ENCODE measurements at places on chromosomes 7 and 10.
A peak's percentile ranks its signal among the peaks of the same experiment; 100 is the strongest.

DNA sequence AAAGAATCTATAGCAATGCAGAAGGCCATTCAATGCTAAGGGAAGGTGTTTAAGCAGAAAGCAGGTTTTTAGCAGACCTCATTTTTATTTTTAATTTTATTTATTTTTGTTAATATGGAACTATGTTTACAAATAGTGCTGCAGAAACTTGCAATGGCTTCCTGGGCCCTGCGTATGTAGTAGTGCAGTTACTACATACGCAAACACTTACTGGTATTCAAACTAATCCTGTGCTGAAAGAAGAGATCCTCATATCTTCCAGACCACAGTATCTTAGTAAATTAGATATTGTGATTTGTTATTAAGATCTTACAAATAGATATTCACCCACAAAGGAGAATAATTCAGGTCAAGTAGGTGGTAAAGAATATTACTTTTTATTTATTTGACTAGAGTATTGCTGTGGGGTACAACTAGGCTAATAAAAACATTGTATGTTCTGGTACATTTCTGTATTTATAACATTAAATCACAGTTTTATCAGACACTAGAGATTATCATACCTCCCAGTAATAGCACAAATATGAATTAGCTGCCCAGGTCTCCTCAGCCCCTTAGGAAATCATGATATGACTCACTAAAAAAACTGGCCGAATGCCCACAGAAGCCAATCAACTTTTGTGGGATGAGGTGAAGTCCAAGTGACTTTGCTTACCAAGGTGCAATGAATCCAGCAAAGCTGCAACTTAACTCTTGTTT is 57.6 kb downstream of the RNLS start:
- peak; percentile 79 for DNase-seq

GRCh38 chr7:121371367-121371766 is 24.7 kb downstream of the FAM3C start:
- DNase-seq: no peak

DNA sequence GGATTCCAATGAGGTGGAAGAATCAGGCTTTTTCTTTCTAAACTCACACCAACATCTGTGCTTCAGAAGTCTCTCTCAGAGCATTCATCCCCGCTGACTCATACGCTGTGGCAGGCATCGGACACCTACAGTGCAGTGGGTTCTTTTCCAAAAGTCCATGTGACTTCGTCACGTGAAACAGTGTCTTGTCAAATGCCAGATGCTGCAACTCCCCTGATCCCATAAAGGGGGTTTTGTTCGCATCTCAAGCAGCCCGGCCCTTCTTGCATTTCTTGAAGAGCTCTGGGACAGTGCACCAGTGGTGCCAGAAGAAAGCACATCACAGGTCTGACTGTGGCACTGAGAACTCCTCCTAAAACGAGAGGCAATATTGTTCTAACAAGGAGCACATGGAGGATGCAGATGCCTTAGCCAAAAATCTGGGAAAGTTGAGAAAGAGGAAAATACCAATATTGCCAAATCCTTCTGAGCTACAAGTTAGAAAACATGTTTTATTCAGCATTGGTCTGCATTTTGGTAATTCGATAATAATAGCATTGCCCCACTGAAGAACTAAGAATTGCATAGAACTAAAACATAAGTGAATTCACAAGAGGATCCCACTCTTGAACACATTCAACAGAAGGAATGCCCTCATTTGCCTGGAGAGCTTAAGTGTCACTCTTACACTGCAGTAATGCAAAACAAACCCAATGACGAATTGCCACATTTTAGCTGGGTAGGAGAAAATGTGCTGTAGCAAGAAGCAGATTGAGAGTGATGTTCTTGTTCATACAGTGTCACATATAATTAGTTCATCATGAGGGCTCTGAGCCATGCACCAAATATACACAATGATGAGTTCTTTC is 204.4 kb downstream of the CXCL12 start:
- DNase-seq: peak; percentile 99

DNA sequence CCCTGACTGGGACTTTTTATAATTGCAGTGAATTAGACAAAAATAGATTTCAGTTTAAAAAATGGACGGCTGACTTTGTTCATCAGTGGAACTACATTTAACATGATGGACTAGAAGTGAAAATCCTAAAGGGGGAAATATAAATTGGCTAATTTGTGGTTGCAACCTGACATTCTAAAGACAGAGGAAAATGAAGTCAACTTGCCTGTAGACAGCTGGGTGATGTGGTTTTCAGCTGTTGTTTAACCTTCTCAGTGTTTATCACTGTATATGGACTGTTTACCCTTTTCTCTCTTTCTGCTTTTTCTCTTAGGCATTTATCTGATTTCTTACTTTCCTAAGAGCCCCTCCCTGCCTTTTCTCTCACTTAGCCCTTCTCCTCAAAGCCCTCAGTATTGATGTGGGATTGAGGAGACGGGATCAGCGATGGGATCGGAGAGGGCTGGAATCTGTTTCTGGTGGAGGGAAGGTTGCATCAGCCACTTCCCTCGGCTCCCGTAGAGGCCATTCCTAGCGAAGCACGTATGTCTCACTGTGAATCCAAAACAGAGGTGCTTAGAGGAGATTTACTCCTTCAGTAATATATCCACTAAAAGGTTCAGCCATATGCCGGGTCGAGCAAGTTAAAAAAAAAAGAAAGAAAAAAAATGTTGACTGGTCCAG is 109.0 kb upstream of the KLF6 start:
- no peak for DNase-seq

DNA sequence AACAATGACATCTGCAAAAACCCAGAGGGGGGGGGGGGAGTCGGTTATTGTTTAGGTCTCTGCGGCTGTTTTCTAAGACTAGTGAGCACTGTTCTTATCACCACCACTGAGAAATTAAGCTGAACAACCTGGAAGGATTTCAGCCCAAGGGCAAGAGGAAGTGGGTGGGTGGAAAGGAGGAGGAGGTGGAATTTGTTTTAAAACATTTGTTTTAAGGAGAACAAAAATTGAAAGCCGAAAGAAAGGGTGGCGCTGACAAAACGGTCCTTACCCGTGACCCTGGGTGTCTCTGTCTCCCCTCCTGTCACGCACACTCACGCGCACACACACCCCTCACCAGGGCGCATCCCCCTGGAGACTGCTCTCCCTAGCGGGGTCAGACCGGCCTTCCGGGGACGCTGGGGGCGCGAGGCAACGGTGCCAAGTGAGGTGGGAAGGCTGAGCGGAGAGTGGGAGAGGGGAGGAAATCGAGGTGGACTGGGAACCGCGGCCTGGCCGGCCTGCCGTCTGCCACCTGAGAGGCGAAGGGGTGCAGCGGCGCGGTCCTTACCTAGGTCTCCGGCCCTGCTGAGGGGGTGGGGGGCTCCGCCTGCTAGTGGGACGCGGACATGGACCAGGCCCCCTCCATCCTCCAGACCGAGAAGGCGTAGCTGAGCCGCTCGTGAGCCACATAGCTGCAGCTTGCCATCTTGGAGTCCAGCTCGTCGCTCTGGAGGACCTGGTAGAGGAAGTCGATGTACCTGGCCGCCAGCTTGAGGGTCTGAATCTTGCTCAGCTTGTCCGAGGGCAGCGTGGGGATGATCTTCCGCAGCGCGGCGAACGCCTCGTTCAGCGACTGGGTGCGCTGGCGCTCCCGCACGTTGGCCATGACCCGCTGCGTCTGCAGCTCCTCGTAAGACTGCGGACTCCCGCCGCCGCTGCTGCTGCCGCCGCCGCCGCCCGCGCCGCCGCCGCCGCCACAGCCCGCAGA is 1.0 kb downstream of the TWIST1 start:
- DNase-seq: no peak

- DNase-seq: peak; percentile 18
Measured at GRCh38 chr10:105187243-105187642, 546.2 kb downstream of the SORCS3 start.

DNA sequence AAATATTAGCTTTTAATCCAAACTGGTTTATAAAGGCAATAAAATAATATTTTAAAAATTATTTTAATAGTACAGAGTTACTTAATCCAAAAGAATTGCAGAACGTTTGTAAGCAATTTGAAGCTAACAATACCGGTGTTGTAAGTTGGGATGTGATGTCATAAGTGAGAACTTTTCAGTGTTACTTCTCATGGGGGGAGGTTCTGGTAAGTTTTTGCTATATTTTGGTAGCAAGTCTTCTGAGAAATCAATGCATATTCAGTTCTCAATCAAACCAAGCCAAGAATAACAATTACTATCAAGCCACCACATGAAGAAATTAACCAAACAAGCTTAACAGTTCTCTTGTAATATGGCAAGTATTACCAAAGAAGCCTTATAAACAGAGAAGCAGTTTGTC is 147.1 kb upstream of the ASAH2 start:
- DNase-seq: no peak

DNA sequence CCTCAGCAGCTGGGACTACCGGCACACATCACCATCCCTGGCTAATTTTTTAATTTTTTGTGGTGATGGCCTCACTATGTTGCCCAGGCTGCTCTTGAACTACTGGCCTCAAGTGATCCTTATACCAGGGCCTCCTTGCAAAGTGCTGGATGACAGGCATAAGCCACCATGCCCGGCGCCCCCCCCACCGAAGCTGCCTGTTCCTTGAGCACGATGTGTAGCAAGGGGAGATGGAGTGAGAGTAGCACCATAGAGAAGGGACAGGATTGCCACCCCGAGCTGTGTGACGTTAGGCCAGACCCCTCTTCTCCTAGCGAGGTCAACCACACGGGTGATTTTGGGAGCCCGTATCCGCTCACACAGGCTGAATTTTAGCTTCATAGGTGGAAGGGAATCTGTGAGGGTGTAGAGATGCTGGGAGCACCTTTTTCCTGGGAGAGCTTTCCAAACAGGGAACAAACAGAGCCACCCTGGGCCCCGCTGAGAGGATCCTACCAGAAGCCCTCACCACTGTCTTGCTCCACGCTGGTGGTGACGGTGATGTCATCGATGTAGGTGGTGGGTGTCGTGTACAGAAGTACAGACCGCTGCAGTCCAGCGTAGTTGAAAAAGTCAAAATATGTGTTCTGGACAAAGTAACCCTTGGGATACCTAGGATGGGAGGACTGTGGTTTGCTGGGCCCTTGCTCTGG is 3.0 kb downstream of the GUSB start:
- no peak for DNase-seq

DNA sequence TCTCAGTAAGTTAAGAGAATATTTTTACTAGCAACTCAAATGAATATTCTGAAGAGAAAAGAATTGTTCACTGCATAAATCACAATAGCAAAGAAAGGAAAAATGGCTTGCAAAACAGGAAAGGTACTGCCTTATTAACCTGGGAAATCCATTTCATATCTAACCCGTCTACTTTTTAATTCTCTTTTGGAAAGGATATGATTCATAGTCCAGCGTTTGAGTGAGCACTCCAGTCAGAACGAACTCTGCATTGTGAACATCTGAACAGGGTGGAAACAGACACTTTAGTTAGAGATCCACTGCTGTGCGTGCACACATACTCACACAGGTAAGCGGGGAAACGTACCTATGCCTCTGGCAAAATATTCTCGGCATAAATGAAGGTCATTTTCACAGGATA is 56.8 kb downstream of the PAXIP1 start:
- no peak for DNase-seq

DNA sequence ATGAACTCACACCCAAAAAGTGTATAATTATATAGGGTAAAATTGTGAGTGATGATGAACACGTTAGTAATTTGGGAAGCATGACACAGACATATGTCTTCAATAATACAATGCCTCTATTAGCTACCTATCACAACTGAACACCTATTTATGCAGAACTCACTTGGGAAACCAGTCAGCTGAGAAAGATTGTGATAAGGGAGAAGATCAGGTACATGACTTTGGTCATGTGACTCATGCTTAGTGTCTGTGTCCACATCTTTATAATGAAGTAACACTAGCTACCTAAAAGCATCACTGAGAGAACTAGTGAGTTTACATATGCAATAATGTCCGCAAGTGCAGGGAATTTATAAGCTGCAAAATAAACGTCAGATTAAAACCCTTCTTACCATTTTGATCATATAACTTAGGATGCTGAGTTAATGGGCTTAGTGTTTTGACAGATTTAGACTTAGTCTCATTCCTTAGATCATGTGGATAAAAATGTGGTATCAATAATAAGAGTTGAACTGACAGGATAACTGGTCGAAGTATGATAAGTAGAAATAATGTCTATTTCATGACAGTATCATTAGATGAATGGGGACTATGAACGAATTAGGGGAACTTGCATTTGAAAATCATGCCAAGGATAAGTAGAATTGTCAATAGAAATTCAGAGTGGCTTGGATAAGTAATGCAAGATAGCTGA is 11.6 kb downstream of the VWDE start:
- DNase-seq: no peak

DNA sequence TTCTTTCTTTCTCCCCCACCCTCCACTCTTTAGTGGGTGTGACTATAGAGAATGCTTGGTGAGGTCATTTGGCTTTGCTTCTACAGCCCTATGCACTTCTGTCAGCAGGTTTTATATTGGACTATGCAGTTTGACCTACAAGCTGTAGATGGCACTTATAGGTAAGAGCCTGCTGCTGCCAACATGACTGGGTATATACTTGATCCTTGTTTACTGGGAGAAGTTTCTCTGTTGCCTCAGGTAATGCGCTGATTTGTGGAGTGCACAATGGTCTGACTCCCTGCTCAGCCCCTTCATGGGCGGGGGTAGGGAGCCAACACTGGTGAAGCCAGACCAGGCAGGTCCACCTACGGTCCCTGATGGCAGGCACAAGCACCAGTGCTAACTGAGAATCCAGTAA is 33.7 kb upstream of the C7orf33 start:
- DNase-seq: no peak

GRCh38 chr10:79107736-79108264 is 39.0 kb downstream of the ZMIZ1 start:
- no peak for DNase-seq

All from fibroblast of skin of abdomen (primary cell).